ENCODE measurements at places on chromosomes 7 and 10.

GRCh38 chr10:106919871-106920282, 244.6 kb downstream of the SORCS1 start:
- no peak for DNase-seq

DNA sequence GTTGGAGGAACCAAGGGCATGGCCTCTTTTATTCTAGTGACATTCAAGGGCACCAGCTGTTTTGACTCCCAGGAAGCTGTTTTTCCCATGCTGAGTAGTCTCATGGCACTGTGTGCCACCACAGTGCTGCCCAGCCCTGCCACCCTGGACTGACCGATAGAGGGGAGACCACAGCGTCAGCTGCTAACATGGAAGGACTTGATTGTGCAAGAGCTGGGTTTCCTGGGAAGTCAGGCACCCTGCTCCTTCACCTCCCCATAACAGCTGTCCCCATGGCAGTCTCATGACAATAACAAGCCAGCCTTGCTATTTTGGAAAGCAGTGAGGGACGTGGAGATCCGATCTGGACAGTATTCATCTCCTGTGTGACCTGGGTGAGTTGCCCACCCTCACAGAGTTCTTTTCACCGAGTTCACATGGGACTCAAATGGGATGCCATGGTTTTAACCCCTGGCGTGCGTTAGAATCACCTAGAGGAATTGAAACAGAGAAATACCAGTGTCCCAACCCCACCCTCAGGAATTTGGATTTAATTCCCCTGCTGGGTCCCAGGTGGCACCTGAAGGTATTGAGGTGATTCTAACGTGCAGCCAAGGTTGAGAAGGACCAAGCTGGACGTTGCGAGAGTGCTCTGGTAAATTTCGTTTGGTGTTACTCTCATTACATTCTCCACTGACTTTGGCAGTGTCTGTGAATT, 174.8 kb downstream of the CELF2 start:
- no peak for DNase-seq

DNA sequence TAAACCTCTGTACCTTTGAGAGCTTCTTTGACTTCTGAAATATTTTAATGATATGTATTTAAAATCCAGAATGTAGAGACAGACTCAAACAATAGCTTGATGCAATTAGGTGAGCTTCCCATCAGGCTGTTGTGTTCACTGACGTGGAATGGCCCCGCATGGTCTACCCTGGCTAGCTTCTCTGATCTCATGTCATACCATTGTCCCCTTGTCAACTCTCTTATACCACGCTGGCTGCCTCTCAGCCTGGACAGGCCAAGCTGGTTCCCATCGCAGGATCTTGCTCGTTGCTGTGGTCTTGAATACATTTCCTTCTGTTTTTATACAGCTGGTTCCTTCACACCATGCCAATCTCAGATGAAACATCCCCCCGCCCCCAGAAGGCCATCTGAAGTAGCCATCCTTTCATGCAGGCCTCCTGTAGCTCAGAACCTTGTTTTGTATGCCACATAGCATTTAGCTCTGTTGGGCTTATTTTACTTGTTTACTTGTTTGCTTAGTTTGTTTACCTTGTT, 84.2 kb downstream of the FANK1 start:
- no peak for DNase-seq

DNA sequence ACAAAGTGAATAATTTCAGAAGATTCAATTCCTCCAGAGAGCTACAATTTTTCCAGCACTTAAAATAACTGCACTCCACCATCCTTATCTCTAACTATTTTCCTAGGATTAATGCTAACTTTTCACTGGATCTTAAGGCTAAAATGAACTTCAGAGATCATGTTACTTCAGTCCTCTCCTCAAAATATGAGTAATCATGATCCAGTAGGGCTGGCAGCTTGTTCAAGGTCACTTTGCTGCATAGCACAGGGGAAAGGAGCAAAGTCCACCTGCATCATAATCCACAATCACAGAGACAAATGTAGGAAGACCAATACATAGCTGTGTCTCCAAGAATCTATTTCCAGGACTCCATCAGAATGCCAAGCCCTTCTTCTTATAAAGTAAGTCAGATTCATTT, 150.3 kb downstream of the LRRTM3 start:
- DNase-seq: no peak

- no peak for DNase-seq
Observed at GRCh38 chr7:92837000-92837749, 802 bp upstream of the CDK6 start.

GRCh38 chr10:20033476-20033875, 217.2 kb downstream of the PLXDC2 start:
- no peak for DNase-seq

DNA sequence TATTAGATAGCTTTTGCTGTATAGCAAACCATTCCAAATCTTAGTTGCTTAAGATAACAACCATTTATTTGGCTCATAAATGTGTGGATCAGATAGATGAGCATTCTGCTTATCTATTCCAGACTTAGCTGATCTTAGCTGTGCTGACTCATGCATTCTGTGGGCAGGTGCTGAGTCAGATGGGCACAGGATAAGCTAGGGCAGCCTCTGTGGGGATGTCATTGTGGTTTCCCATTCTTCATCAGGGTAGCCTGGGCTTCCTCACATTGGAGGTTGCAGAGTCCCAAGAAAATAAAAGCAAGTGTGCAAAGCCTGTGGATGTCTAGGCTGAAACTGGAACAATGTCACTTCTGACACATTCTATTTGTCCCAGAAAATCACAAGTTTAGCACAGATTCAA, 917.0 kb downstream of the TYW1 start:
- no peak for DNase-seq

GRCh38 chr10:17669185-17669872, 25.4 kb downstream of the STAM start:
- DNase-seq: no peak

DNA sequence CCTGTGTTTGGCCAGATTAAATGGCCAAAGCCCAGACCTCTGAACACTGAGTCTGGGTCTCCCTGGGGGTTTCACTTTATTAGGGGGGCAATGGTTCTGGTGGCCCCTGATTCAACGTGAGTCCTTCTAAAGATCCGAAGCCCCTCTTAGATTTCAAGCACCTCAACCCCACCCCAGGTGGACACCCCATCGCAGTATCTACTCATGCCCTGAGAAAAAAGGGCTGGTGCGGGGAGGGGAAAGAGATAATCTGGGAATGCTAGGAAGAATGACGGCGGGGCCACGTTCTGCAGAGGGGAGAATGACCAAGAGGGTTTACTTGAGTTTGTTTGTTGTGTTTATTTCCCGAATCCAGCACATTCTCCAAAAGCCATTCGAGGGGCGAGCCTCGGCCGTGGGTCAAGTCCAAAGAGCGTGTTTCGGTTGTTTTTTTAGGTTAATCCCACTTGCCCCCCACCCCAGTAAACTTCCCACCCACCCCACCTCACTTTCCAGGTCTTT, 832 bp downstream of the PDLIM1 start:
- no peak for DNase-seq

DNA sequence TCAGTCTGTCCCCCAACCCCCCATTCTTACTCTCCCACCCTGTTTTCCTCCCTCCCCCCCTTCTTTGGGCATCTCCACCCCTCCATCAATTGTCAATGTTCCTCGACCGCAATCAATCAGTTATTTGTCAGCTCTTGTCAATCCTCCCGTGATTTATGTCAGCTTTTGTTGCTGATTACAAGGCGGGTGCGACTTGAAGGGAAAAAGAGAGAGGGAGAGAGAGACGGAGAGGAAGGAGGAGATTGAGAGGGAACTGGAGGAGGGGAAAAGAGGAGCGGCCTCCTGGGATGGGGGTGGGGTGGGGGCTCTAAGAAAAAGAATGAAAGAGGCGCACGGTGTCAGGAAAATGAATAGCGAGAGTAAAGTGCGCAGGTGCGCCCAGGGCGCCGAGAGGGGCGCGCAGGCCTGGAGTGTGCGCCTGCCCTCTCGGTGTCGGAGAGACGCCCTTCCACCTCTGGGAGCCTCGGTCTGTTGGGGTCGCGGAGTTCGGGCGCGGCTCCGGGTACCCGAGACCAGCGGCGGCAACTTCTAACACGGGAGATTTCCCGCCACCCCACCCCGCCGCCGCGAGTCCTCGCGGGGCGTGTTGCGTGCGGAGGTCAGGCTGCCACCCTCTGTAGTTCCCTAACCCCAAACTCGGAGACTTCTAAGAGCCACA, 1.1 kb upstream of the ZNF503 start:
- DNase-seq: no peak

DNA sequence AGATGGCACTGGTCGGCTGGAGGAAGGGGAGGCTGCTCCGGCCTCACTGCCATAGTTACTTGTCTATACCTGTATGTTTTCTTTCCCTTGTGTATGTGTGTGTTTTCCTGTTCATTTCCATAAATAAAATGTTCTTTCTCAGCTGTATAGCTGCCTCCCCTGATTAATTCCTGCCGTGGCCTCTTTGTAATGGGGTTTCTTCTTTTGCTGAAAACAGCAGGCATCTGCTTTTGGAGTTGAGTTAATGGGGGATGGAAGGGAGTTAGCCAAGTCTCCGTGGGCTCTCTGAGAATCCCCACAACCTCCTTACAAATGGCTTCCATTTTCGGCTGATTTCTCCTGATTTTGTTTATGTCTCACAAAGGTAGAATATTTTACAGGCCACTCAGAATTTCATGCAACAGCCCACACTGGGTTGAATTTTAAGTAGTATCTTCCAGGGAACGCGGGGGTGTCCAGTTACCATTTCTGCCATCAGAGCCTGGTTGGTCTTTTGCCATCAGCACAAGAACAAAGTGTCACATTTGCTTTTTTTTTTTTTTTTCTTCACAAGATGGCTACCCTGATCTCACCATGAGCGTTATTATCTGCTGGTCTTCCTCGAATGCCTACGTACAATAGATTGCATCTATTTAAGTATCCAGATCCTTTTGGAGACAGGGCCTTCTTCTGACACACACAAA, 88.1 kb upstream of the NRP1 start:
- no peak for DNase-seq

GRCh38 chr7:11540271-11540761, 291.7 kb downstream of the THSD7A start:
- DNase-seq: no peak

DNA sequence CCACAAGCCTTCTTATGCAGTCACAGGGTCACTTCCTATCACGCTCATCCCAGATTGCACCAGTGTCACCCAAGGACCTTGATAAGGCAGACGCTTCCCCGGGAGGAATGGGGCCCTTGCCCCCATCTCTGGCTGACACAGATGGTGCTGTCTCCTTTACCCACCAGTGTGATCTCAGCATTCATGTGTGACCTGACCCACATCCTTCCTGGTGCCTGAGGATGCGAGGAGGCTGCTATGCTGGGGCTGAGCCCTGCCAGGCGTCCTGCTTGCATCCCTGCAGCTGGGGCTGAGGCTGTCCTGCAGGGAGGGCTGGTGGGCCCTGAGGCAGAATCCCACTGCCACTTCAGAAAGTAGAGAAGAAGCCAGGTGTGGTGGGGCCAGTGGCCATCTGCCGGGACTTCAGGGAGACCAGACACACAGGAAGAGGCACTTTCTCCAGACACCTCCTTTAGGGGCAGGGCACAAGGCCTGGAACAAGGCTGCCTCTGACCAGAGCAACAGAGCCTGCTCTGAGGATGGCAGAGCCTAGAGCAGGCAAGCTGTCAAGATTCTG, 35.3 kb downstream of the RASGEF1A start:
- DNase-seq: peak; percentile 7

- no peak for DNase-seq
Observed at GRCh38 chr10:47348138-47348651, at the start of gene RBP3. TSS of gene RBP3 (plus strand) at chr10:47348363. CDS start at chr10:47348485, 122 bp downstream.

- no peak for DNase-seq
Observed at GRCh38 chr10:83764666-83765065, 374.6 kb upstream of the GHITM start.

GRCh38 chr10:18179891-18180290, 39.7 kb downstream of the CACNB2 start:
- DNase-seq: no peak

DNA sequence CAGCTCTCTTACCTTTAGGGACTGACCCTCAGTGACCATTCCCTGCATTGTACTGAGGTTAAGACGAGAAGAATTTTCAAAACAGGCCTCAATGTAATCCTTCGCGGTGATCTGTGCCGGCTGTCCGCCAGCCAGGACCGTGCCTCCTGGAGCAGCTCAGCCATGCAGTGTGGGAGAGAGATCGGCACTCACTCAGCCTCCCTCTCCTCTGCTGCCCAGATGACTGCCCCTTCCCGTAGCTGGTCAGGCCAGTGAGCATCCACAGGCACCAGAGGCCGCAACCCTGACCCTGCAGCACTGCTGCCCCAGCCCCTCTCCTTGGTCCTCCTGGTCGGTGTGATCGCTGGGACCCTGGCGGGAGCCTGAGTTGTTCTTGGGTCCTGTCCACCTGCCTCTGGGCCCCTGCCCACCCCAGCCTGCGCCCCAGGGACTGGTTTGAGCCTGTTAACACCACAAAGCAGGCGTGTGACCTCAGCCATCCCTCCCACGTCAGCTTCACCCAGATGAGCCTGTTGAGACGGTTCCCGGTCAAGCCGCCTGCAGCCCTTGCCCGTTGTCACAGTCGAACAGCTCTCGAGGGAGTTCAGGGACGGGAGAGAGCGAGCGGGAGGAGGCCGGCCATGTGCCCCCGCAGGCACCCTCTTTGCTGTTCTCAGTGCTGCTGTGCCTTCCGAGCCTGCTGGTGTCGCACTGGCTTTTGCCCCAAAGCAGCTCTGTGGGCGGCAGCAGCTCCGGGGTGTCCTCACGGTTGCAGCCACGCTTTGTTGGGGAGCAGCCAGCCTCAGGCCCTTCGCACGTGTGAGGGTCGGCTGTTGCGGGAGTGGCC, 37.2 kb downstream of the NKX6-2 start:
- no peak for DNase-seq

DNA sequence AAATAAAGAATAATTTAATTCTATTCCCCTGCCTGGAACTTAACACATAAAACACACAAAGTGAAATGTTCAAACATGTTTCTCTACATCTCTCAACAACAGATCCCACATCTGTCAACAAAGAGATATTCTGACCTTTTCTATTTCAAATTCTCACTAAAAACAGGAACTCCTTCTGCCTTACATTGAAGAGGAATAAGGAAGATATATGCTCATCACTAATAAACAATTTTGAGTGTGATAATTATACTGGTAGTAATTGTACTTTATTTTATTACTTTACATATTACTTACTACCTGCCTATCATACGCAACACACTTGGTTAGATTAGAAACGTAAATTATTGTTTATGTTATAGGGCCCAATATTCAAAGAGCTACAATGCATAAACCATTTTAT, 13.4 kb downstream of the AKR1C2 start:
- no peak for DNase-seq

DNA sequence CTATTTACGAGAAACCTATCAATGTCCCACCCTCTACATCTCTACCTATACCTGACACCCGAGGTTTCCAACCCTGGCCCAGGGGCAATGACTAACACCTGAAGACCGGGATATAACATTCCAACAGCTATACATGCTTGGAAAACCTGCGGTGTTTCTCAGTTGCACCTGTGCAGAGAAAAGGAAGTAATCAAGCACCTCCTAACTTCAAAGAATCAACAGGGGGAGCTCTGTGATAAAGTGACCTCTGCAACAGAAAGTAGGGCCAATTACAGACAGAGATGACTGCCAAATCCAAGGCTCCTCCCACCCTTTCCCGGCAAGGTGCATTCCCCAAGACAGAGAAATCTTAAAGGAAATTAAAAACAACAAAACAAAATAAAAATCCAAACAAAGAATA, 41.3 kb downstream of the CCDC6 start:
- no peak for DNase-seq

GRCh38 chr7:152523916-152524315, 88.1 kb upstream of the KMT2C start:
- no peak for DNase-seq
